ENCODE measurements at places on chromosomes 4 and X.

GRCh38 chr4:108596344-108596743 is 24.0 kb upstream of the RPL34 start:
- no peak for DNase-seq

DNA sequence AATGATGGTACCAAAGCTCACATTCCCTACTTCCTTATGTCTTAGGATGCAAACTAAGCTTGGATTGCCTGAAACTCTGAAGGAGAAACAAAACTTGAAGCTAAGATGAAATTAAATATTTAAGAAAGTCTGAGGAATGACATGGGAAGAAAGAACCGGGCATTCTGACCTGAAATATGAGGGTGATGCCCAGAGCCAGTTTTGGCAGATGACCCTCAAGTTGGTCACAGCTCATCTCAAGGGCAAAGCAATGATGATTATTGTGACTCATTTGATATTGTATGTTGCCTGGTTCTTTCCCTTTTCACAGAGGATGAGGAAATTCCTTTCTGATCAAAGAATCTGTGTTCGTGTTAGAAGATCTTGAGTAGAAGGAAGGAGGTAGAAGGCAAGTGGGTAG is 96.0 kb upstream of the NHS start:
- DNase-seq: no peak

- no peak for DNase-seq
These were observed 30.2 kb upstream of the CYP4V2 start for GRCh38 chr4:186161138-186161537.

DNA sequence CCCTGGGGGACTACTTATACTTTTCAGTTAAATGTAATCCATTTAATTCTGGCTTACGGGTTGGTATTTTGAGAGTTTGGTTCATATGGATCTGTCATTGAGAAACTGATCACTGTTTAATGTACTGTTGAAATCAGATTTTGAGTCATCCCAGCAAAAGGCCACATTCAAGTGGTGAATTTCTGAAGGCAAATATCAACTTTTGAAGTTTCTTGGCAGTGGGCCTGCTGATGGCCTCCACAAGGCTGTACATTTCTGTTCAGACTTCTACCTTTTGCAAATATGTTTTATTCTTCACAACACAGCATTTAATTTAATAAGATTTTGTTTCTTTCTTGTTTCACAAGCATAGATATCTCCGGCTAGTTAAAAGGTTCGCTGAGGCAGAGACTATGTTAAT is 138.7 kb downstream of the PDGFC start:
- no peak for DNase-seq

GRCh38 chrX:21412029-21412428 is 37.8 kb downstream of the CNKSR2 start:
- no peak for DNase-seq

DNA sequence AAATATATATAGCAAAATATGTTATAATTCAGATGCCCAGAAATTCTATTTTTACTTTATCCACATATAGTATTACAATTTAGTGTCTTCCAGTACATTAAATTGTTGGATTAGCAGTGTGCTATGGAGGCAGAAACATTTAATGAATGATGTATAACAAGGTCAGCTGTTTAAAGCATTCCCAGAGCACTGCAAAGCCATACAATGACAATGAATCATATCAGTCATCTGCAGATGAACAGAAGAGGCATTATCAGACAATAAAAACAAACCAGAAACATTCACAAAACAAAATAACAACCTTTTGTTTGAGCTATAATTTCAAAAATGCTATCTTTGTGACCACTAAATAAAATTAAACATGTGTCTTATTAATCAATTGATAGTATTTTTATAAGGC is 524.2 kb downstream of the FAT4 start:
- DNase-seq: no peak

GRCh38 chr4:140297221-140297570 is 76.2 kb upstream of the SCOC start:
- no peak for DNase-seq

DNA sequence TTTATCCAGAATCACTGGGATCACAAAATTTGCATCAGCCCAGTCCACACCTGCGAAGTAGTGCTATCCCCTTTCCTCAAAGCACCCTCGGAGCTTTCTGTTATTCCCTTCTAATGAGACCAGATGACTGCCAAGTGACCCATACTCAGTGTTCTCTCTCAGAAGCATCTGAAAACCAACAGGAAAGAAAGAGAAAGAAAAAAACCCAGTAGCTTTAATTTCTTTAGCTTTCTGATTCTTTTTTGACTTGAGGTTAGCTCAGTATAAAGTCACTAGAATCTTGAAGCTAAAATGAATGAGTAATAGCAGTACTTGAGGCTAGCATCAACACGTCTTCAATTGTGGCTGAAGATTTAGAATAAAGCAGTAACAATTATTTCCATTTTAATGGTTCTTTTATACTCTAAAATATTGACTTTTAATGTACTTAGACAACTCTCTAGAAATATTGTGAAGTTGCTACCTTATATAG is 124.4 kb downstream of the ANK2 start:
- DNase-seq: no peak

DNA sequence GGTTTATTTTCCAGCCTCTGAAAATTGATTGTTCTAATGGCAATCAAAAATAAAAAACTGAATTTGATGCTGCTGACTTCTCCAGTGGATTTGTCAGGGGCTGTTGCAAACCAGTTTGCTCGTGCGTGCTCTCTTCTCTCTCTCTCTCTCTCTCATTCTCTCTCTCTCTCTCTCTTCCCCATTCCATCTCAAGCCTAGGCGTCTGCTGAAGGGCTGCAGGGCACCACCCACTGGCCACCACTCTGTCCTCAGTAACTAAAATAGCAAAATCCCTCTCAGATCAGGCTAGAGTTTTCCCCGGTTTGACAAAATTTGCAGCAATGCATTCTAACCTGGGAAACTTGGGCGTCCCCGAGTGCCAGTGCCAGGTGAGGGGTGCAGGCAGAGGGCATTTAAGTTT is 19.4 kb downstream of the NKX6-1 start:
- DNase-seq: no peak
